ENCODE measurements at places on chromosomes 3 and 15.
A peak's percentile ranks its signal among the peaks of the same experiment; 100 is the strongest.

DNA sequence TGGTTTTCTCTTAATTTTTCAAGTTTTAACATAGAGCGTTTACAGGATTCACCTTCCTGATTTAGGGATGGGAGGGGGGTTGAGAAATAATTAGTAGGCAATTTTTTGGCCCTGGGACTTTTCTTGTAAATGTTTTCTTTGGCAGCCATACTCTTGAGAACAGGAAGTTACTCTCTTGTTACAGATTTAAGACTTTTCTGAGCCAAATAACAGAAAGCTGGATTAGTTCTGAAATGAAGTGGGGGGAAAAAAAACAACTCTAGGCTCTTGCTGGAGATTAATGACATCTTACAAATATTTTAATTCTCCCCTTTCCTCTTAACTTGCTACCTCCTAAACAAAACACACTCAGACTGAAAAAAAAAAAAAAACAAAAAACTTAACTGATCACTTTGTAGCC lies 13.8 kb upstream of the POLR2M start:
- DNase-seq, result no peak

- DNase-seq, result no peak
These were observed 39.2 kb downstream of the BBX start for GRCh38 chr3:107561980-107562379.

GRCh38 chr15:72344602-72345001 lies 24.6 kb upstream of the CELF6 start:
- no peak for DNase-seq

DNA sequence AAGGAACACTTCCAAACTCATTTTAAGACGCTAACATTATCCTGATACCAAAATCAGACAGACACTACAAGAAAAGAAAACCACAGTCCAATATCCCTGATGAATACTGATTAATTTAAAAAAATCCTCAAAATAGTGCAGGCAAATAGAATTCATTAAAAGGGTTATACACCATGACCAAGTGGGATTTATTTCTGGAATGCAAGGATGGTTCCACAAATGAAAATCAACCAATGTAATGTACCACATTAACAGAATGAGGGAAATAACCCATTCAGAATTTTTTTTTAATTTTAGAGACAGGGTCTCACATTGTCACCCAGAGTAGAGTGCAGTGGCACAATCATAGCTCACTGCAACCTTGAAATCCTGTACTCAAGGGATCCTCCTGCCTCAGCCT lies 17.3 kb upstream of the AP4E1 start:
- no peak for DNase-seq

DNA sequence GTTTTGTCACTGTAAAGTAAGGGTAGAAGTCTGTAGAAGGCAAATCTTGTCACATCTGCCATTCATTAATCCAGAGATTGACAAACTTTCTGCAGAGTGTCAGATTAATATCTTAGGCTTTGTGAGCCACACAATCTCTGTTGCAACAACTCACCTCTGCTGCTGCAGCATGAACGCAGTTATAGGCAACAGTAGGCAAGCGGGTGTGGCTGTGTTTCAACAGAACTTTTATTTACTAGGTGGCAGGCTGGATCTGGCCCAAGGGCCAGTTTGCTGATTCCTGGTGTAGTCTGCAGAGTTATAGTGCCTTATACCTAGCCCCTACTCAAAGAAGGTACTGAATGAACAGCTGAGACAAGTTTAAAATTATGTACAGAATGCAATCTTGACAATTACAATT lies 396.7 kb downstream of the FOXP1 start:
- no peak for DNase-seq

DNA sequence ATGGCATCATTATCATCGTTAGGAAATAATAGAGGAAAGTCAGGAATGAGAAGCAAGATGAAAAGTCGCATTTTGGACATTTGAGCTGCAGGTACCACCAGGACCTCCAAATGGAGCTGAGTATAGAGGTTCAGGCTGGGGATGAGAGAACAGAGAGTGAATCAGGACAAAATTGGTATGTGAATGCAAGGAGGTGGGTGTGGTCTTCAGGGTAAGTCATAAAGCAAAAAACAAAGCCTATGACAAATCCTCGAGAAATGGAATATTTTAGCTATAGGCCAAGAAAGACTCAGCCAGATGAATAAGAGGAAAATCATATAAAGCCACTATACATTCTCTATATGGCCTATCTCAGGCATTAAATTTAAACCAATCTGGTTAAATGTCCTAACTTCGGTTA lies 841.3 kb downstream of the ROBO1 start:
- no peak for DNase-seq

DNA sequence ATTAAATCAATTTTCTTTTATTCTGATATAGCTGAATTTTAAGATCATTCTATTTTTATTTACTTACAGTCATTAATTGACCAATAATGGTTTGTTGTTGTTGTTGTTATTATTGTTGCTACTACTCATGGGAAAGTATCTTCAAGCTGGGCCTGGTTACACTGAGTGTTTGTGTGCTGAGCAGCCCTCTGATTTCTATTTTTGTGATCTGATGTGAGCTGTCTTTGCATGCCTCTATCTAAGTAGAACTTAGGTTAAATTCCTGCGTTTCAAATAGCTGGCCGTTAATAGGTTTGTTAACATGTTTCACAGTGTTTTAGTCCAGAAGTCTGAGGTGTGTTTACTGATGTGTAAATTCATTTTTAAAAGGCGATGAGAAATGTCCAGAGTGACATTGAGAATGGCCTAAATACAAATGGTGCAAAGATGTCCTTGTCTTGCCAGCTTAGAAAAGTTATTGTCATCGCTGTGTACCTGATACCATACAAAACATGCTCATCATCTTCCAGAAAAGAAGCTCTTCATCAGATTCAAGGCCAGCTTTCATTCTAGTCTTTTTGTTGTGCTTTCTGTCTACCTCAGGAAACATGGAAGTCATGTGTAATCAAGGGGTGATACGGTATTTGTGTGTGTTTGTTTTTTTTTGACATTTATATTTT lies 15.8 kb downstream of the ARIH2 start:
- no peak for DNase-seq

GRCh38 chr3:49869525-49870126 lies at the start of gene CAMKV:
Gene CAMKV (minus strand): TSS chr3:49869906. CDS start chr3:49862388, 7,518 bp downstream.
- DNase-seq, result no peak

- no peak for DNase-seq
These were observed 34.4 kb upstream of the FBN1 start for GRCh38 chr15:48679952-48680351.

DNA sequence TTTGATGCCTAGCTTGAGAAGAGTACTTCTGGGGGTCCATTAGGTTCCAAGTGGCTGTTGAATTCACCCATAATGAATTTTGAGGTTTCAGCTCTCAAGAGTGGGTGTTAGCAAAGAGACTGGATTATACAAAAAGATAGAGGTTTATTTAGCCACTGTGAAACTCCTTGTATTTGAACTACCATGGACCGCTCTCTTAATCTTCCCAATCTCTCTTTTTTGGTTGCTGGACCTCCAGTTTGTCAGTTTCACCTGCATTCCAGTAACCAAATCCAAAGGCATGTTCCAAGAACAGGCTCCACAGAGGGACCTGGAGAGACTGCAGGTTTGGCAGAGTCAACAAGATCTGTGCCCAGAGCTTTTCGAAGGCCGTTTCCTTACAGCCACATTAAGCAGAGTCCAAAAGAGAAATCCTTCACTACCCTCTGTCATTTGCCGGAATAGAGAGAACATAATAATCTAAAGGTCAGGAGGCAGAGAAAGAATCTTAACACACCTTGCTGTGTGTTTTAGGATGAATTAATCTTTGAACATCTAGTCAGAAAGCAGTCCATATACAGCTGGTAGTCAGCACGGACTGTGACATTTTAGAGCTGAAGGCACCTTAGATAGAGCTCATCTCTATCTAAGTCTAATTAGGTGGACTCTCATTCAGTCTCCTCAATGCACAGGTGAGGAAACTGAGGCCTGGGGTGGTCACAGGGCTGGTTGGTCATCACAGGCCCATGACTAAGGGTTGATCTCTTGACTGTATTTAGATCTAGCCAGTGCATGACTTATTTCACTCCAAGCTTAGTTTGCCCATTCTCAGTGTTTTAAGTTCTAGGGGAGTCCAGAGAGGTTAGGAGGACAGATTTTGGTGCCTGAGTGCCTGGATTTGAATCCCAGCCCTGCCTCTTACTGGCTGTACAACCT lies 1.3 kb downstream of the ABHD2 start:
- no peak for DNase-seq

DNA sequence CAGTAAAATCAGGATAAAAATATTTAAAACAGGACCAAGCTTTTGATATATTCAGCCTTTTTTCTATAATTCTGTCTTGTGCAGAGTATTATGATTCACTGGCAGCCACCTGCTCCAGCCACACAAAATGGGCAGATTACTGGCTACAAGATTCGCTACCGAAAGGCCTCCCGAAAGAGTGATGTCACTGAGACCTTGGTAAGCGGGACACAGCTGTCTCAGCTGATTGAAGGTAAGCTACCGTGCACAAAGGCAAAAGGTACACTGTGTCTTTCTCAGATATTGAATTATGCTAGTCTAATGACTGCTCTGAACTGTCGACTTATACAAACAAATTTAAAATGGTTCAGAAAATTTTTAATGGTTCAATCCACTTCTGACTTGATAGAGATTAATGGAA lies 114.2 kb downstream of the HCN4 start:
- DNase-seq, result no peak

DNA sequence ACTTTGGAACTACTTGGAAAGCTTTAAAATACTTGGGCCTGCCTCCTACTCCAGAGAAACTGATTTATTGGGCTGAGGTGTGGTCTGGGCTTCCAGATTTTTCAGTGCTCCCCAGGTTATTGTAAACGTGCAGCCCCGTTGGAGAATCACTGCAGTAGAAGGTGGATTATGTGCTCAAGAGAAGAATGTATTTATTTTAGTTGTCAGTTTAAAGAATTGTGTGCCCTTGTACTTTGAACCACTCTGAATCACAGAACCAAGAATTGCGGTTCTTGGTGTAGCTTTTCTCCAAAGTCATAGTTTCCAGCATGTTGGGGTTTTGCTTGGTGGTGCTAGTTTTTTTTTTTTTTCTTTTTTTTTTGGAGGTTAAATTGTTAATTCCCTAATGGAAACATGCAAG lies 1.6 kb downstream of the TATDN2 start:
- no peak for DNase-seq

DNA sequence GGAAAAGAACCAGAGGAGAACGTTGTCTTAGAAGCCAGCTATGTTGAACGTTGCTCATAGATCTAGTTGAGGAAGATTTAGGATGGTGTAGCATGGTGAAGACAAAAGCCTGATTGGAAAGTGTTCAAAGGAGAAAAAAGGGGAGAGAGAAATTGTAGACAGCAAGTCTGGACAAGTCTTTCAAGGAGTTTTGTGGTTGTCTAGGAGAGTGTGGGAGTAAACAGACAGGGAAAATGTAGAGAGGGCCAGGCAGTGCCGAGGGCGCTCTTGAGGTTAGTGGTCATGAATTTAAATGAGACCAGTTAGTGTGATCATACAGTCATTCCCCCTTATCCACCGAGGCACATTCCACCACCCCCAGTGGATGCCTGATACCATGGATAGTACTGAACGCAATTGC lies 167.5 kb upstream of the IL12A start:
- no peak for DNase-seq

GRCh38 chr3:65894679-65895453 lies 143.9 kb downstream of the MAGI1 start:
- no peak for DNase-seq

- no peak for DNase-seq
These were observed 71.3 kb upstream of the SMAD3 start for GRCh38 chr15:66993874-66994696.

DNA sequence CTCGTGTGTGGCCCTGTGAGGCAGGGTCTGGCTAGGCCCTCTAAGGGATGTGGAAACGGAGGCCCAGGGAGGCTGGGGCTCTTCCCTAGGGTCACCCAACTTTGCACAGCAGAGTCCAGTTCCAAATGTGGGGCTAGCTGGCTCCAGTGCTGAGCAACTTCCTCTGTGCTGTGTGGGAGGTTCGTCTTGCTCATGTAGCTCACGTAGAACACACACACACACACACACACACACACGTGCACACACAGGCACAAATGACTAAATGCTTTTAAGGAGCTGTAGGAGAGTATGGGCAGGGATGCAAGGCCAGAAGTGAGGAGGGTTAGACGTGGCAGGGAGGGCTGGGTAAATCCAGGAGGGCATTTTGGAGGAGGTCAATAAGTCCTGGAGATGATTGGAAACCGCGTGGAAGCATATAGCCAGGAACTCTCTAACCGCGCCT lies 213.8 kb downstream of the RPLP1 start:
- DNase-seq, result no peak

- DNase-seq, result no peak
These were observed 415.3 kb downstream of the TIGIT start for GRCh38 chr3:114709102-114709501.

- no peak for DNase-seq
These were observed 37.1 kb downstream of the MAP3K13 start for GRCh38 chr3:185399737-185400667.

GRCh38 chr15:57526615-57527014 lies 65.1 kb upstream of the MYZAP start:
- no peak for DNase-seq

DNA sequence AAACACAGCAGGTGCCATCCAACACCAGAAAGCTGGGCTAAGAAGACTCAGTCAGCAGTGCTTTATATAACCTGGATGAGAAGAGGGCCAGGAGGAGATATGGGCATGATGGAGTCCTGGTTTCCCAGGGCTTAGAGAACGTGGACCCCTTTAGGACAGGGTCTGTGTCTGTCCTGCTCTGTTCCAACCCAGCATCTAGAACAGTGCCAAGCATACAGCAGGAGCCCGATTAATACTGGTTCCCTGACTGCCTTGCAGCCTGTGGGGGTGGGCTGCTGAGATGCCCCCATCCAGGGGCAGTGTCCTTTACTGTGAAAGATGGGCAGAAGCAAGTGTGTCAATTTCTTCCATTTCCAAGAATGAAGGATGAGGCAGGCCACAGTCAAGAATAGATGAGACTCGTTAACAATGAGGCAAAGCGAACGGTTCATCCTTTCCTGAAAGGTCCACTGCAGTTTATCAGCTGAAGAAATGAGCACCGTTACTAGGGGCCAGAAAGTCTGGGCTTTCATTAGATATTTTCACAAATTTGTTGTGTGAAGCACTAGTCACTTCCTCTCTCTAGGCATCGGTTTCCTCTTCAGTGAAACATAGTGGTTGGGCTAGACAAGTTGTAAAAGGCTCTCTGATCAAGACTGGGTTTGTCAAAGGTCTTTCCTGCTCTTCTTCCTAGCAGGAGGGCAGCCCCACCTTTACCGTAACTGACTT lies 72.0 kb upstream of the HERC1 start:
- no peak for DNase-seq

DNA sequence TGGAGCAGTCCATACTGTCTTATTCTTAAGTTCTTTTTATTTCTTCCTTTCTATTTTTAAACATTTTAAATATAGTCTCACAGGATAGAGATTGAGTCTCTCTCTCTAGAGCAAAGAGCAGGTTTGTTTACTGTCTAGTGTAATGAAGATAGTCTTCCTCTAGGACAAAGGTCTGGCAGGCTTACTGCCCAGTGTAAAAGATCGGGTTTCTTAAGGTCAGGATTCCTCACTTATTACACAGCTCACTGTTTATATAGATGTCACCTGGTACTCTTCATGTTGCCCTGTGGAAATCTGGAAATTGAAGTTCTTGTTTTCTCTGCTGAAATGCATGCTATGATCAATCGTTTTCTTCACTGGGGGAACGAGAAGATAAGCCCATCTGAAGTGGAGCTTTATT lies 76.0 kb downstream of the ZBBX start:
- peak; percentile 9 for DNase-seq
